Muscle of leg (tissue), 16 donors: ENCODE measurements at places on chromosomes 13 and 19. TPM values are rescaled to one million over a fixed set of nuclear protein-coding genes. Genes with fewer than 3 reads are reported as not detected.

DNA sequence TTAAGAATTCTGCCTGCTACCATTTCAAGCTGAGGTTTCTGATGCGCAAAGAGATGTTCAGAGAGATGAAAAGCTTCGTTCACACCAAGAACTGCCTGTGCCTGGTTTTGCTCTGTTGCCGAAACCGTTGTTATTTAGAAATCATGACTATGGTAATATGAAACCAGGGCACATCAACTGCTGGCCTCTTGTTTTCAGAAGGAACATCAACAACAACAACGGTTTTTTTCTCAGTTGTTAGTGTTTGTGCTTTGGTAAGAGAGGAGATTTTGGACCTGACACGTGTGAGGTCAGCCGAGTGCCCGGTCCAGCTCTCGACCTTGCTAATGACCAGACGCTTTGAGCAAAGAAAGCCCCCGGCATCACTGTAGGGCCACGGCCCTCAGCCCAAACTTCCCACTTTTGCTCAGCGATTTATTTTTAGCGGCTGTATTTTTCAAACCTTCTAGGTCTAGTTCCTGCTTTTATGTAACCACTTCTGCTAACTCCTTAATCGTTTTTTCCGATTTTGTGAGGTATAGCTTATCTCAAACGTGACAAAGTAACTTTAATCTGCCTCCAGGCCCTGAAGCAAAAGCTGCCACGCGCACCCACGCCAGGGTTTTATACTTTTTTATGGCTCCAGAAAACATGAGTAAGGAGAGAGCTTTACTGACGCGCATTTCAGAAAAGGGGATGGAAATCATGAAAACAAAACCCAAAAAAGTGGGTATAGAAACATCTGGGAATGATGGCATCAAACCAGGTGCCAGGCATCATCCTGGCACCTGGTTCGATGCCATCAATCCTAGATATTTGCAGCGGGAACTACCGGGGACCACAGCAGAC, 42.0 kb downstream of the KLF2 start:
- H3K4me3 ChIP-seq, result no peak overlapping the region
- H3K36me3 ChIP-seq, result peaks cover 6% of the 10 kb centered on the region
- no peak for DNase-seq
- H3K4me1 ChIP-seq, result peaks cover 32% of the 10 kb centered on the region
- peak overlapping the region; percentile 38 for H3K27ac ChIP-seq

DNA sequence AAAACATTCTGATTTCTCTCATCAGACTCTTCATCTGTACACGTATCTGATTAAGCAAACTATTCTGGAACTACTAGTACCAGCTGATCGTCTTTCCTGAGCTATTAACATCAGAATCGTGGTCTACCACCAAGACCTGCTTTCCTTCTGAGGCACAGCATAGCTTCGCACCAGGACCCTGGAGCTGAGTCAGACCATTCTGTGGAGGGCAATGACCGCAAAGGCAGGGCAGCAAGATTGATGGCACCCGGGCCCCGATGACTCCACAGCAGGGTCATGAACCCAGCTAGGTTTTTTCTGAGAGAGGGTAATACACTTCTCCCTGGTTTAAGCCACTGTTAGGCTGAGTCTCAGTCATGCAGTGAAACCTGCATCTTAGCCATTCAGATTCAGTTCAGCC, 158.7 kb upstream of the GPR12 start:
- no peaks in the 10 kb centered on the region for H3K27me3 ChIP-seq
- no peaks in the 10 kb centered on the region for H3K36me3 ChIP-seq
- no peak overlapping the region for H3K27ac ChIP-seq
- H3K4me1 ChIP-seq, result peaks cover 7% of the 10 kb centered on the region
- no peak for DNase-seq
- no peak overlapping the region for H3K4me3 ChIP-seq

- no peaks in the 10 kb centered on the region for H3K4me1 ChIP-seq
- DNase-seq, result no peak
- no peak overlapping the region for H3K27ac ChIP-seq
- no peak overlapping the region for H3K4me3 ChIP-seq
These were observed 28.6 kb downstream of the ALOX5AP start for GRCh38 chr13:30763786-30764413.

Gene BST2
- 4.7 TPM for total RNA-seq
